Stimulated activated naive CD4-positive, alpha-beta T cell (primary cell): ENCODE measurements at places on chromosomes 16 and 17.

- DNase-seq = no peak
Measured at GRCh38 chr17:77280304-77281121, 139.7 kb downstream of the SEC14L1 start.

GRCh38 chr16:64182985-64183384, 938.9 kb downstream of the CDH11 start:
- no peak for DNase-seq

- no peak for DNase-seq
Measured at GRCh38 chr16:28298511-28298878, 6.2 kb downstream of the SBK1 start.

DNA sequence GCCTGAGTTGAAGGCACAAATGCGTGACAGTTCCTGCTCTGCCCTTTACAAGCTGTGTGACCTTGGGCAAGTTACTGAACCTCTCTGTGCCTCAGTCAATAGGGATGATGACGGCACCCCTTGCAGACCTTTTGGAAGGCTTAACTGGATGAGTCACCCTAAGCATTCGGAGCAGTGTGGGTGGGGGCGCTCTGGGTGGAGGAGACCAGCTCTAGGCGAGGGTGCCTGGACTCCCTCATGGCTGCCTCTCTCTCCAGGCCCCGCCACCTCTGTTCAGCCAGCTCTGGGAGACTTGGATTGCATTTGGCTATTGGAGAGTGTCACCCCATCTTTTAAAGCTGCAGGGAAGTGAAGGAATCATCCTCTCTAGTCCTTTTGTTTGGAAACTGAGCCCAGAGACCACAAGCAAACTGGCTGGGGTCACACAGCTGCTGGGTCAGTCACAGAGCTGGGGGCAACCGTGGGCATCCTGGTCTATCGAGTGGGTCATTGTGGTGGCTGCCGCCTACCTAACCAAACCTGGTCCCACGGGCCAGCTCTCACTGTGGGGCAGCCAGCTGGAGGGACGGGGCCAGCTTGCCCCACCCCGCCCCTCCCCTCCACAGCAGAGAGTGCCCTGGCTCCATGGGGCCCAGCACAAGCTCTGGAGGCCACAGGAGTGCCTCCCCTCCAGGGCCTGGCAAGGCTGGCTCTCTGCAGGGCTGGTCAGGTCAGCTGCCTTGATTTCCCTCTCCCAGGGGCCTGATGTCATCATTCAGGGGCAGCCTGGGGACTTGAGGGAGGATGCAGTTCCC, 20.2 kb upstream of the GSE1 start:
- DNase-seq = no peak

DNA sequence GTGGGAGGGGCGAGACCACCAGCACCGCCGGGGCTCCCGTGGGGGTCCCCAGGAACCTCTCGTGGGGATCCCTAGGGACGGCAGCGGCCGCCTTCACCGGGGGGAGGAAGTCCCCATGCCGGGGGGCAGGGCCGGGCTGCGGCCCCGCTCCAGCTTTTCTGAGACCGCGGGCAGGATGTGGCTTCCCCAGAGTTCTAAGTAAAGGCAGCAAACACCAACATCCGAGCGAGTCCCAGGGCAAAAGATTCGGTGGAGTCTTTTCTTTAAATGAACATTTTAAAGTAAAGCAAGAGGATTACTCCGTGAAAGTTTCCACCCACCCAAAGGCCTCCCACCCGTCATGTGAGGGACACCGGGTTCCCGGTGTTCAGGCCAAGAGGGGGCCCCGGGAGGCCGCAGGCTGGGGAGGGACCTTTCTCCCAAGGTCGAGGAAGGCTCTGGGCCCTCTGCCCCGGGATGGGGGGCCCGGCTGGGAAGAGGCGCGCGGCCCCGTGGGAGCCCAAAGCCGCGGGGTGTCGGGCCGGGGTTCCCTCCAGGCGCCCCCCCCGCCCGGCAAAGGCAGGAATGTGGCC, 137.2 kb upstream of the RPH3AL start:
- no peak for DNase-seq

GRCh38 chr16:75267631-75268264, 16.3 kb upstream of the BCAR1 start:
- no peak for DNase-seq

GRCh38 chr17:57331423-57331822, 75.1 kb downstream of the MSI2 start:
- no peak for DNase-seq

- no peak for DNase-seq
Measured at GRCh38 chr16:7363422-7364417, 31.1 kb downstream of the RBFOX1 start.

DNA sequence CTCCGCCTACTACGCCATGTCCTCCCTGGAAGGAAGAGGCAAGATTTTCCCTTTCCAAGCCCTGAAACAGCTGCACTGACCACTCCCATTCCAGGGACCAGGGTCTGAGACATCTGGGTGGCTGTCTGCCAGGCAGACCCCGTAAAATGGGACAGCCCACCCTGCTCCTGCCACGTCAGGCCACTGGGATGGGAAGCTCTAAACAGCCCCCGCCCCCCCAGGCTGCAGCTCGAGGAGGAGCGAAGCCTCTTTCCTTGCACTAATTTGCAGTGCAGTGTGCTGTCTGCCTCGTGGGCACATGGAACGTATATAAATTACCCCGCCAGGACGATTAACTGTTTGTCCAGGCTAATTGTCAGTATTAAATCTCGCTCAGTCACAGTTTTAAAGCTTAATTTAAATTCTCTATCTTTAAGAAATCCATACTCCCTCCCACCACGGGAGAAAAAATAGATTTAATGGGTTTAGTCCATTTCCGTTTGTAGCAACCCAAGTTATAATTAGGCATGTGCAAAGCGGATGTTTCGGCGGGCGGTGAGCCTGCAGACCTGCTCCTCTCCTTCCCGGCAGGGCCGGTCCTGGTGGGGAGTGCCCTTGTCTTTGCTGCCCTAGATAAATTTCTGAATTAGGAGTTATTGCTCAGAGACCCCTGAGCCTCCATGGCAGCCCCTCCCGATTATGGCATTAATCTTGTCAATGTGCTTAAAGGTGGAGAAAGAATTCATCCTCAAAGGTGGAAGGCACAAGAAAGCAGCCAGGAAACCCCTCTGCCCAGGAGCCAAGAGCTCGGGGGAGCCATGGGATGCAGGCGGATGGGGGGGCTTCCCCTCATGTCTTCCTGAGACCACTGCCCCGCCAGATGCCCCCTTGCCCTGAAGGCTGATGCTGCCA, 268.0 kb upstream of the TNRC6C start:
- DNase-seq = peak; percentile 11

DNA sequence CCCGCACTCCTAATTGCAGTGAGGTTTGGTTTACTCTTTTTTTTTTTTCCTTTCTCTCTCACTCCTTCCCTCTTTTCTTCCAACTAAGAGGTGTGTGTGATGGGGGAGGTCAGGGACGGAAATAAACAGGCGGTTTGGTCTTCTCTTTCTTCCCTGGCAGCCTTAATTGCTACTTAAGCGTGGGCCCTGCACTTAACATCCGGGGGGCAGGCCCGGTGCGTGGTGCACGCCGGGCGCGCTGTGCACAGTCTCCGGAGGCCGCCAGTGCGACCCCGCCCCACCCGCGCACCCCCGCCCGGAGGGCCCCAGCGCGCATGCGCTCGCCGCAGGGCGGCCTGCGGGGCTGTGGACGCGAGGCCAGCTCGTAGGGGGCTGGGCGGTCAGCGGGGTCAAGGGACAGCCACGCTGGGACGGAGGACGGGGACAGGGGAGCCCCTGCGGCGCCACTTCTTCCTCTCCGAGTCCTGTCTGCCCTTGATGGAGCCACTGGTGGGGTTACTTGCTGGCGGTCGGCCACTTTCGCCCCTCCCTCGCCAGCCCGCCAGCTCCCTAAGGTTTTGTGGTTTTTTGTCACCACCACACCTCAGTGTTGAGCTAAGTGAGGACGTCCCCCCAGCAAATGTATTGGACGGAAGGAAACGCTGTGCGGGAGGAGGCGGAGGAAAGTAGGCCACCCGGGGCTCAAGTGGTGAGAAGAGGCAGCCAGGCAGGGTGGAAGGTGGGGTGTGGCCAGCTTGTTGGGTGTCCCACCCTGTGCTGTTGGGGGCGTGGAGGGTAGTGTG, 120.9 kb downstream of the MRM1 start:
- DNase-seq = peak; percentile 68

DNA sequence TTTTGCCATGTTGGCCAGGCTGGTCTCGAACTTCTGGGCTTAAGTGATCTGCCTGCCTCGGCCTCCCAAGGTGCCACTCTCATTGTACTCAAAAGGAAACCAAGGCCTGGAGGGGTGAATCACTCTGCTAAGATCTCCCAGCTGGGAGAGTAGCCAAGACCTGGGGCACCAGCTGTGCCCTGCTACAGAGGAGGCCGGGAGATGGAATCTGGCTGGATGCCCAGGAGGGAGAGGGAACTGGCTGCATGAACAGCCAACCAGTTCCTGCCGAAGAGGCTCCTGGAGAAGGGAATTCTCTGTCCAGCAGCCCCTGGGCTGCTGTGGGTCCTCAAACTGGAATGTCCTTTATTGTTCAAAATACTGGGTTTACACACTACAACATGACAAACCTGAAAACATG, 238.7 kb upstream of the CIBAR2 start:
- DNase-seq = no peak

- no peak for DNase-seq
Measured at GRCh38 chr17:18224387-18225120, 881 bp upstream of the LLGL1 start.

DNA sequence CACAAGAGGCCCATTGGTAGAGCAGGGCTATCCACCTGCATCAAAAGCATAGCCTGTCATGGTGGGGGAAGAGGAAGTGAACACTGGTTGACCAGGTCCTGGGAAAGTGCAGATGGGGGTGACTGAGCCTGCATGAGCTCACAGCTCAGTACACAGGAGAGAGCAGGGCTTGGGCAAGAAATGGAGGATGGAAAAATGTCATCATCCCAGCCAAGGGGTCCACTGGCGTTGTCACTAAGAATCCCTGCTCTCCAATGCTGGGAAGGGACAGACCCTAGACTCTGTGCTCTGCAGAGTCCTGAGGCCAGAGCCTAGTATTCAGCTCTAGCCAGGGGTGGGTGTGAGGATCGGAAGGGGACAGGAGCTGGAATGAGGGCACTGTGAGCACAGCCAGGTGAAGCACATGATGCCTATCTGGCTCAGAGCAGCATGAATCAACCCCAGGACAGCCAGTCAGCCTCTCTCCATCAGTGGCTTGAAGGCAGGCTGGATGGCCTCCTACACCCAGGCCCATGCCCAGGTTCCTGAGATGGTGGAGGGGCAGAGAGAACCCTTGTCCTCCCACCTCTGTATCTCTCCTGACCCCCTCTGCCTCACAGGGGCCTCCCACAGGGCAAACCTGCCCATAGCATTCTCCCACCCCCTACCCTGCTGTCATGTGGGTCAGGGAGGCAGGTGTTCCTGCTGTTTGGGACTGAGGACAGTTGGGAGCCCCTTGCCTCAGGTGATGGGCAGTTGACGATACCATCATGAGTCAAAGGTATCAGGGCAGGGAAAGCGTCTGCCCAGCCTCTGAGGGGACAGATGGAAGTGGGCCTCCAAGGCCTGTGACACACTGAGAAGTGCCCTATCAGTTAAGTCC, 13.8 kb upstream of the CTCF start:
- DNase-seq = no peak

- DNase-seq = no peak
Measured at GRCh38 chr16:67525176-67525860, 3.3 kb upstream of the RIPOR1 start.

DNA sequence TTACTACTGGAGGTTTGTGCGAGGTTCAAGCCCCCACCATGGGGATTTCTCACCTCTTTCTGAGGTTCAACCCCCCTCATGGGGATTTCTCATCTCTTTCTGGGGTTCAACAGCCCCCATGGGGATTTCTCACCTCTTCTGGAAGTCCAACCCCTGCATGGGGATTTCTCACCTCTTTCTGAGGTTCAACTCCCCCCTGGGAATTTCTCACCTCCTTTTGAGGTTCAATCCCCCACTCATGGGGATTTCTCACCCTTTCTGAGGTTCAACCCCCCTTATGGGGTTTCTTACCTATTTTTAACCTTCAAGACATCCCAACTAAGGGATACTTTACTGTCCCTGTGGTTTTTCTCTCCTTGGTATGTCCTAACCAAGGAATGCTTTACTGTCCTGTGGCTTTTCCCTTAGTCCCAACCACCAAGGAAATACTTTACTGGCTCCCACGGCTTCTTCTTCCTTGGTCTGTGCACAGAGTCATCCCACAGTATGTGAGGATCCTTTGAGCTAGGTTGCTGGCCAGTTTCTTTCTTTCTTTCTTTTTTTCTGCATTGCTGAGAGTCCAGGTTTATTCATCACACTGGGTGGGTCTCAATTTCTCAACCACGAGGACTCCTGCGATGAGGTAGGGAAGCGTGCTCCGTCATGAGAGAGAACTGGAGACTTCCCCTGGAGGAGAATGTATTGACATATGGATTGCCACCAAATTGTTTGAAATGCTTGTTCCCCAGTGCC, 2140.2 kb downstream of the TP53TG3F start:
- DNase-seq = no peak

- DNase-seq = peak; percentile 19
Measured at GRCh38 chr16:397135-397661, at the start of gene NME4. Gene NME4, plus strand, starts transcription at chr16:397199. Its CDS starts 24 bp downstream, at chr16:397223.

- DNase-seq = no peak
Measured at GRCh38 chr17:79261355-79262072, 186.9 kb downstream of the ENGASE start.

DNA sequence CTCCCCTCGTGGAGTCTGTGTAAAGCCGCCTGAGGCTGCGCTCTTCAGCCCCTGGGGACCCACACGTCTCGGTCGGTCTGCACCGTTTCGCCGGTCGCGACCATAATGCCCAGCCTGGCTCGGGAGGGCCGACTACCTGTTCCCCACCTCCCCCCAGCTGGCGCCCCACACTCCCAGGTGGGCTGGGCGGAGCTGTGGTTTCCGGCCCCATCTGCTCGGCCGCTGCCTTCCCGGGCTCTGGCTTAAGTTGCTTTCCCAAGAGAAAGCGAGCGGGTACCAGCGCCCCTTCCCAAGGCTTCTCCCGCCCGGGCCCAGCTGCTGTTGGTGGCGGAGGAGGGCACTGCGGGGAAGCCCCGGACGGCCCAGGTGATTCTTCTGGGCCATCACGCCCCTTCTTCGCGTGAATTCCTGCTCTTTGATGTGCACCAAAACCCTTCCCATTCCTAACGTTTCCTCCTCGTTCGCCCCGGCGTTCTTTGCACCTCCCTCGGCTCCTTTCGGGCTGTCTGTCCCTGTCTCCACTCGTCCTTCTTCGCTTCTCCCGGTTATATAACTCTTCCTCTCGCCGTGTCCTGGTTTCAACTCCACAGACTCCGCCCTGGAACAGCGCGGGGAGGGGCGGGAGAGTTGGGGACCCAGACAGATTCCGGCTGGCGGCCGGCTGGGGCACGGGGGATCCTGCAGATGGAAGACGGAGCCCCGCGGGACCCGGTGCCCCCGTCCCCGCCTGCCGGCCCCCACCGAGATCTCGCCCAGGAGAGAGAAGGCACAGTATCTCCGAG, 2.0 kb downstream of the KDM6B start:
- peak; percentile 71 for DNase-seq

GRCh38 chr16:2736476-2737237, 15.8 kb upstream of the SRRM2 start:
- DNase-seq = no peak

- no peak for DNase-seq
Measured at GRCh38 chr16:67166110-67166547, 1.6 kb downstream of the HSF4 start.
